ENCODE measurements at places on chromosomes 7 and 10. TPM values are rescaled to one million over a fixed set of nuclear protein-coding genes. Genes with fewer than 3 reads are reported as not detected.

FOXI2 gene
- polyA plus RNA-seq = 2.0 TPM

ZNF736 gene
- 16.1 TPM for polyA plus RNA-seq

TMEM26 gene
- 7.9 TPM for polyA plus RNA-seq

CYP3A7 gene
- polyA plus RNA-seq = 0.53 TPM

ACADSB gene
- 16.0 TPM for polyA plus RNA-seq

SPDYE2 gene
- polyA plus RNA-seq = 2.6 TPM

UNC5B gene
- polyA plus RNA-seq = 50.2 TPM

NKX6-2 gene
- polyA plus RNA-seq = 4.7 TPM

DKK1 gene
- polyA plus RNA-seq = 37.4 TPM

GPR15LG gene
- 0.78 TPM for polyA plus RNA-seq

MCM10 gene
- 13.5 TPM for polyA plus RNA-seq

PRPS1L1 gene
- polyA plus RNA-seq = 0.20 TPM

SFTPA2 gene
- 0.13 TPM for polyA plus RNA-seq

LEP gene
- 0.96 TPM for polyA plus RNA-seq

SPDYE2B gene
- 5.0 TPM for polyA plus RNA-seq

IGF2BP3 gene
- polyA plus RNA-seq = 90.2 TPM

MARCHF5 gene
- 69.8 TPM for polyA plus RNA-seq

TEX36 gene
- not detected for polyA plus RNA-seq

BTRC gene
- 23.7 TPM for polyA plus RNA-seq

GRID1 gene
- polyA plus RNA-seq = 2.2 TPM

GHRHR gene
- 0.11 TPM for polyA plus RNA-seq

TMEM229A gene
- polyA plus RNA-seq = 0.10 TPM

MRPS33 gene
- polyA plus RNA-seq = 71.7 TPM

C10orf88 gene
- polyA plus RNA-seq = 21.1 TPM

ITPRID1 gene
- not detected for polyA plus RNA-seq

ABLIM1 gene
- polyA plus RNA-seq = 82.3 TPM

PRLHR gene
- polyA plus RNA-seq = not detected

CLRN3 gene
- polyA plus RNA-seq = 22.2 TPM

CFAP69 gene
- 27.3 TPM for polyA plus RNA-seq

MRLN gene
- polyA plus RNA-seq = 0.36 TPM

EIF4EBP2 gene
- polyA plus RNA-seq = 84.2 TPM

GDF2 gene
- not detected for polyA plus RNA-seq

SORCS1 gene
- polyA plus RNA-seq = 17.5 TPM

CRYGN gene
- polyA plus RNA-seq = 5.1 TPM
